ENCODE measurements at places on chromosomes 7 and 10.

- no peak for DNase-seq
Measured at GRCh38 chr7:114930829-114931655, 9.1 kb downstream of the MDFIC start.

DNA sequence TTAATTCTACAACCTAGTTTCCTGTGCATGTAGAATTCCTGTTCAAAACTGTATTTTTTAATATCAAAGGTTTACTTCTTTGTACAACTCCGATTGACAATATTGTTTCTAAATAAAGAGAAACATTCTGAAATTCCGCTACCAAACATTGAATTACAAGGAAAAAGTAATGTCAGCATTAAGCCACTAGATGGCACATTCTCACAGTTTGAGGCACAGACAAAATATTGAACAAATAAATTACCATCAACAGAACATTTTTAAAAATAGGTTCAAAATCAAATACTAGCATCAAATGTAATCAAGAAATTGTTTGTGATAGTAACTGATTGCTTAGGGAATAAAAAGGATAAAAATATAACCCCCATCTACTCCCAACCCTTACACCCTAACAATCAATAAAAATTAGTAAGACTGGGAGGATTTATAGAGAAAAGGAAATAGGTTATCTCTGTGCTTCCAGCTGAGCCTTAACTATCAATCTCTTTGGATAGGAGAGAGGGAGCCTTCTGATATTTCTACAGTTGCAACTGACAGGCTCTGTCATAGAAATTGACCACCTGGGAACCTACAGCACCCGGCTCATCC is 86.6 kb upstream of the C7orf33 start:
- no peak for DNase-seq

DNA sequence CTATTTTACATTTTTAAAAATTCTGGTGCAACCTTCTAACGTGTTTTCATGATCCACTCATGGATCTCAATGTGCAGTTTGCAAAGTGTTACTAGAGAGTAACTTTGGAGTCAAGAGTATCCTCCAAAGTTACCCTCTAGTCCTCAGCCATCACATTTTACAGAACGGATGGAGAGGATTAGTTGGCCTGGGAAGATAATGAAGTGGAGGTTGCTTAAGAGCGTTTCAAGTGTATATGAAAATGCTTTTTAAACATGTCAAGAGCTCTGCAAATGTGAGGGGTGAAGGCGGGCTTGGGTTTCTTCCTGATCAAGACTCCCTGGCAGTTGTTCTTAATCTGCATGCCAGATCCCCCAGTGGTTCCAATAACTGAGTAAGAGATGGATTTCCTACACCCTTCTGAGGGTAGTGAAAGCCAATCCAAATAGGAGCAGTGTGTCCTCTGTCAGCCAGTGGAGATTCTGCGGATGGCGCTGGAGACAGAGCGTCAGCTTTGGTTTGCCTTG is 299.4 kb upstream of the NPVF start:
- DNase-seq: no peak

DNA sequence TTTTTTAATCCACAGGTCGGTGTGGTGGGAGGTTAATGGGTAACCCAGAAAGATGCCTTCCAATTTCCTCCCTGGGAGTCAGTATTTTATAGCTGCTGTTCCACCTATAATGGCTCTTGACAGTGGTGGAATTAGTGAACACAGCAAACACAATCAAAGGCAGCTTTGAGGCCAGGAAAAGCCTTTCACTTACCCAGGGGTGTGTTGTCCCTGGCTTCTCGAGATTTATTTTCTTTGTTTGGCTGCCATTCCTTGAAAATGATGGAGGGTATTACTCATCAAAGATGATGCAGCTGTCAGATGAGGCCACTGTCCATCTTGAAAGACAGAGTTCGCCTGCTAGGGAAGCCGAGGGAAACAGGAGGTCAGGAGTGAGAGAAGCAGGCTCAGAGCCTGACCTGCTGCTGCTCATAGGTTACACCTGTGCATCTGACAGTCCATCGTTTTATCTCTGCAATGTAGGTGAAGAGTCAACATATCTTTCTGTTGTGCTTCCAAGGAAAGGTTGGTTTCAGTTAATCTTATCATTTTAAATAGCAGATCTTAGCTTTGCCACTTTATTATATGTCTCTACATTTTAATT is 221.6 kb downstream of the XPNPEP1 start:
- no peak for DNase-seq

DNA sequence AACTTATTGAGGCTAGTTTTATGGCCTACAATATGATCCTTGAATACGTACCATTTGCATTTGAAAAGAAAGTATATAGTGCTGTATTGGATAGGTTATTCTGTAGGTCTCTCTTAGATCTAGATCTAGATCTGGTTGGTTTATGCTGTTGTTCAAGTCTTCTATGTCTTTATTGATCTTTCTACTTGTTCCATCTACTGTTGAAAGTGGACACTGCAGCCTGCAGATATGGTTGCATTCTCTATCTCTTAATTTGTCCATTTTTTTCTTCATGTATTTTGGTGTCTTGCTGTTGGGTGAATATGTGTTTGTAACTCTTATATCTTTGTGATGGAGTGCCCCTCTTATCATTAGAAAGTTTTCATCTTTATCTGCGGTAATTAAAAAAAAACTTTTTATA is 139.4 kb upstream of the PCDH15 start:
- DNase-seq: no peak

DNA sequence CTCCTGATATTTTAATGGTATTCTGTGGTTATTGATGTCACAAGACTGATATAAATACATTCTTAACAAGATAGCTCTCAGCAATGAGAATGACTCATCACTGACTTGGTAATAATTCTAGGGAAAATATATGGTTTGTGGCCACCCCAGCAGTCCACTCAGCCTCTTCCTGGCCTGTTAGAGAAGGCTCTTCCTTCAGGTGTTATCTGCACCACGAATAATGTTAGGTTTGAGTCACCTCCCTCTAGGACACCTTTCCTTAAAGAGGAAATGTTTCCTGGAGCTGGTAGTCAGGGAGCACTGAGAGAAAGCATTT is 163.3 kb downstream of the SVIL start:
- DNase-seq: no peak

GRCh38 chr7:27118580-27118979 is 12.0 kb downstream of the HOXA4 start:
- no peak for DNase-seq

DNA sequence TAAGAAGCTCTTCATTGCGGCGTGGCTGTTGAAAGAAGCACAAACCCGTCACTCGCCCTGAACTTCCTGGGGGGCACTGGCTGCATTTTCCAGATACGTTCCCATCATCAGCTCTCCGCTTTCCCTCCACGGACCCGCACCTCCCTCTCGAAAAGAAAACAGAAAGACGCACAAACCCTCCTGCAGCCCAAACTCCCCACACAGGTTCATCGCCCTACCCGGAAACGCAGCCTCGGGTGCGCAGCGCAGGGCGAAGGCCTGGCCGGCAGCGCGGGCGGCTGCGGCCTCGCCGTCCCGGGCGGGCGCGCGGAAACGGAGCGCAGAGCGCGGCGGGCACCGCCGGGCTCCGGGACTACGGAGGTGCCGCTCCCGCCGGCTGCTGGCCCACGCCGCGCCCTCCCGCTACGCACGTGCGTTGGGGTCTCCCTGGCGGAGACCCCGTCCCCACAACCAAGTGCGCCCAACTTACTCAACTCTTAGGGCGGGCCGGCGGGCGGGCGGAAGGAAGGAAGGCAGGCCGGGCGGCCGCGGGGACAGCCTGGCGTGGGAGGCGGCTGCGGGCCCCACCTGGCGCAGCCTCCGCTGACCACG is 822 bp downstream of the ZNF800 start:
- DNase-seq: peak; percentile 42

DNA sequence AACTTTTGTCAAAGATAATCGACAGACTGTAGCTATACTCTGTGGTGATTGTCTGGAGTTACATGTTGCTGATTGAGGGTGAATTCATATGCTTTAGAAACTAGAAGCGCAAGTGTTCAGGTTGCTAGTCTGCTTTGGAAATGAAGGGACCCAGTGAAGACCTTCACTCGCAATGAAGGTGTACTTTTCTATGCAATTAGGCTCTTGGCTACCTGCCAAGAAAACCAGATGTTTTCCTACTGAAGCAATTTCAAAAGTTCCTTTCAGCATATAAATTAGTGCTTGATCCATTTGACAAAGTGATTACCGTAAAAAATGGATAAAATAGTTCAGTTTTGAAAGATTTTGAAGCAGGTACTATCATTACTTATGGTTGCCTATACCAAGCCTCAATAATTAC is 10.0 kb upstream of the STK31 start:
- DNase-seq: no peak

DNA sequence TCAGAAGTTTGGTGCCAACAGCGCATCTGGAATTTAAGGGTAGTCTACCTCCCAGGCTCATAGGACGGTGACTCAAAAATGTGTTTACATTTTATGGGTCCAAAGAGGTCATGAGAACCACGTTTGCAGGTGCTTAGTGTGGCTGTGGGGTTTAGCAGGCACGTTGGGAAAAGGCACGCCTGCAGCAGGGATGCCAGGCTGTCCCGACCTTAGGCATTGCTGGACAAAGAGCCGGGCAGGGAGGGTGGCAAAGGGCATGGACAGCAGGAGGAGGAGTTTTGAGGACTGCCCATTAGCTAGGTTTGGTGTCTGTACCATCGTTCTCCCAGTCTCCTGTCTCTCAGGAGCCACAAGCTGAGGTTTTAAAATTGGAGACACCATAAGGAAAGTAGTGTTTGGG is 104.4 kb downstream of the TRRAP start:
- no peak for DNase-seq

GRCh38 chr10:91796331-91797047 is 1.7 kb upstream of the TNKS2 start:
- DNase-seq: no peak

- DNase-seq: no peak
Measured at GRCh38 chr7:1690359-1690958, 20.4 kb downstream of the ELFN1 start.

DNA sequence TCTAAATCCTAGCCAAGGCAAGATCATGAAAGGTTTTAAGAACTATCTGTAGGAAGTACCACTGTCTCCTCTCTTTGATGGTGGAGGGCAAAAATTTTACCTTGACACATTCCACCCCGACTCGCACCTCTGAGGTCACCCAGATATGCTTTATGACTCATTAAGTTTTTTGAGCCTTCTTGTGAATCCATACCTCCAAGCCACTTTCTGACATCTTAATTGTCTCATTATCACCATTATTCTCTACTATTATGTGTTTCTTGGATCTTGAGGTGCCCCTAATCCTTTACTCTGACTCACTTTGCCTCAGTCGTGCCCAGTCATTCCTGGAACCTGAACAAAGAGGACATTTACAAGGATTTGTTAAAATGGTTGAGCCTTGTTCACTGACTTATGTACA is 146.6 kb downstream of the RAPGEF5 start:
- no peak for DNase-seq

GRCh38 chr10:132107186-132107948 is 41.6 kb downstream of the JAKMIP3 start:
- no peak for DNase-seq

GRCh38 chr10:72241691-72242252 is 25.7 kb upstream of the ASCC1 start:
- DNase-seq: no peak

- DNase-seq: no peak
Measured at GRCh38 chr7:16849296-16850148, 32.3 kb downstream of the AGR3 start.

DNA sequence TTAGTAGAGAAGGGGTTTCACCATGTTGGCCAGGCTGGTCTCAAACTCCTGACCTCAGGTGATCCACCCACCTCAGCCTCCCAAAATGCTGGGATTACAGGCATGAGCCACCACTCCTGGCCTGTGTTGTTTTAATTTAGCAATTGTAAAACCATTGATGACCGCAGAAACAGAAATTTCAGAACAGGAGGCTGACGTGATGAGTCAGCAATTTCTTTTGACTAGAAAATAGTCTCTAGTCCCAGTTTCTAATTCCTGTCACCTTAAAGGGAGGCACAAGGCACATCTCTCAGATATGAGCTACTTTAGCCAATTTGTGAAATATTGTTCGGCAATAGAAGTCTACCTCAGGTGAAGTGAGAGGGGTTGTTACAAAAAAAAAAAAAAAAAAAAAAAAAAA is 440.8 kb upstream of the C7orf33 start:
- no peak for DNase-seq

DNA sequence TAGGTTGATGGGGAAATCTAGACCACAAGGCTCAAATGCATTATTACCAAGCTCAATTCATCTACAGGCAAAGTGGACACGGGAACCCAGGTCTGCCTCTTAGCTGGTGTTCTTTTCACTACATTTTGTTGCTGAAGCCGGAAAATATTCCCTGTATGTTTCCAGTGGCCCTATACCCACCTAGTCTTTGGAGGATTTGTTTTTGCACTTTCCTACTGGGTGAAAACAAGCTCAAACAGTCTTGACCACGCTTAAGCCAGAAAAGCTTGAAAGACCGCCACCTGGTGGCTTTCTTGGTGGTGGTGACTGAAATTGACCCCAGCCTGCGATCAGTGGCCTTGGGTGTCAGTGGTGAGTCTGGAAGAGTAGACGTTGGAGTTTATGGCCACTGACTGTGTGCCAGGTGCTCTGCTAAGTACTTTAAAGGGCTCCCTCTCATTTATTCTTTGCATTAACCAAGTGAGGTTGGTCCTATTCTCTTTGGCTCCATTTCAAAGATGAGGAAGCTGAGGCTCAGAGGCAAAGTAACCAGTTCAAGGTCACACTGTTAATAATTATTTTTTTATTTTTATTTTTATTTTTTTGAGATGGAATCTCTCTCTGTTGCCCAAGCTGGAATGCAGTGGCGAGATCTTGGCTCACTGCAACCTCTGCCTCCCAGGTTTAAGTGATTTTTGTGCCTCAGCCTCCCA is 11.1 kb upstream of the CRTAC1 start:
- peak; percentile 65 for DNase-seq

- DNase-seq: no peak
Measured at GRCh38 chr7:30168835-30169573, 34.2 kb downstream of the MTURN start.

DNA sequence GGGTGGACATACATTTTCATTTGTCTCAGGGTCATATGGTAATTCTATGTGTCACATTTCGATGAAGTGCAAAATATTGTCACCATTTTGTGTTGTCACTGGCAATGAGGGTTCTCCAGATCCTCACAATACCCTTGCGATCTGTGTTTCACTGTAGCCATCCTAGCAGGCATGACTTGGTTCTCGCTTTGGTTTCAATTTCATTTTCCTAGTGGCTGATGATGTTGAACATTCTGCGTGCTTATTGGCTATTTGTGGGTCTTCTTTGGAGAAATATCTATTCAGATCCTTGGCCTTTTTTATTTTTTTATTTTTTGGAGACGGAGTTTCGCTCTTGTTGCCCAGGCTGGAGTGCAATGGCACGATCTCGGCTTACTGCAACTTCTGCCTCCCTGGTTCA is 24.8 kb upstream of the MNX1 start:
- DNase-seq: no peak

DNA sequence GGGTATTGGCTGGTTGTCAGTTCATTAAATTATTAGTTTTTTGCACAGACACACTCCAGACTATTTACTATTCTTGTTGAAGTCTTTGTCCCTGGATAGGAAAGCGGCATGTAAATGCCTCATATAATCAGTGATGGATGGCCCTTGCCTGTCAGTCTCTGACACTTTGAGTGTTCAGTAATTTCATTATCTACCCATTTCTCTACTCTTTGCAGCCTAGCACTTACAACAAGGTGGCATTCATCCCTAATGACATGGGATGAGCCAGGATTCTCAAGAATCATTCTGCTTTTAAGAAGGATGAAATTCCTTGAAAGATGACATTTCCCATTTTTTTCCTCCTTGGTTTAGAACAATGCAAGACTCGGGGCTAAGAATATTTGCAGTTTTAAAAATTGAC is 155.7 kb downstream of the SORCS3 start:
- no peak for DNase-seq

GRCh38 chr7:10708447-10708846 is 265.2 kb upstream of the PHF14 start:
- peak; percentile 23 for DNase-seq
